ENCODE measurements at places on chromosomes 2 and 18.

GRCh38 chr18:62664414-62664813, 50.9 kb upstream of the PHLPP1 start:
- DNase-seq, result no peak

DNA sequence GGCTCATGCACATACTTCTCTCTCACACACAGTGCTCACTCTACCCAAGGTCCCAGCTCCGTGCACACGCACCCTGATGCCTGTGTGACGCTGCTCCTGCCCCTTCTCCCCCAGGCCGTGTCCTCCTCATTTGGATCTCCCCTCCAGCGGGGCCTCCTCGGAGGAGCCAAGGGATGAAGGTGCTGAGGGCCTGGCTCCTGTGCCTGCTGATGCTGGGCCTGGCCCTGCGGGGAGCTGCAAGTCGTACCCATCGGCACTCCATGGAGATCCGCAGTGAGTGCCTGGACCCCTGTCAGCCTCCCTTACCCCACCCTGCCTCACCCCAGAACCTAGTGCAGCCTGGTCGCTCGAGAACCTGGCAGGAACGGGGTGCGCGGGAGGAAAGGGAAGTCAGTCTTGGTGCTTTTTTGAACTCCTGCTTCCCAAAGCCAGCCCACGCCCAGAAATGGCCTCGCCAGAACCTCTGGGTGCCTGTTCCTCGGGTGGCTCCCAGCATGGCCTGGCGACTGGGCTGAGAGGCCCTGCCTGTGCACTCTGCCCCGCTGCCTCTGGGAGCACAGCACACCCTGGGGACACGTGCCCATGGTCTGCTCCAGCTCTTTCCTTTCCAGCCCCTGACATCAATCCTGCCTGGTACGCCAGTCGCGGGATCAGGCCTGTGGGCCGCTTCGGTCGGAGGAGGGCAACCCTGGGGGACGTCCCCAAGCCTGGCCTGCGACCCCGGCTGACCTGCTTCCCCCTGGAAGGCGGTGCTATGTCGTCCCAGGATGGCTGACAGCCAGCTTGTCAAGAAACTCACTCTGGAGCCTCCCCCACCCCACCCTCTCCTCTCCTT, at the start of gene PRLH:
TSS of gene PRLH (plus strand) at position 174 of the 835 bp plus-strand sequence. CDS start at position 174, 0 bp downstream.
- no peak for DNase-seq

DNA sequence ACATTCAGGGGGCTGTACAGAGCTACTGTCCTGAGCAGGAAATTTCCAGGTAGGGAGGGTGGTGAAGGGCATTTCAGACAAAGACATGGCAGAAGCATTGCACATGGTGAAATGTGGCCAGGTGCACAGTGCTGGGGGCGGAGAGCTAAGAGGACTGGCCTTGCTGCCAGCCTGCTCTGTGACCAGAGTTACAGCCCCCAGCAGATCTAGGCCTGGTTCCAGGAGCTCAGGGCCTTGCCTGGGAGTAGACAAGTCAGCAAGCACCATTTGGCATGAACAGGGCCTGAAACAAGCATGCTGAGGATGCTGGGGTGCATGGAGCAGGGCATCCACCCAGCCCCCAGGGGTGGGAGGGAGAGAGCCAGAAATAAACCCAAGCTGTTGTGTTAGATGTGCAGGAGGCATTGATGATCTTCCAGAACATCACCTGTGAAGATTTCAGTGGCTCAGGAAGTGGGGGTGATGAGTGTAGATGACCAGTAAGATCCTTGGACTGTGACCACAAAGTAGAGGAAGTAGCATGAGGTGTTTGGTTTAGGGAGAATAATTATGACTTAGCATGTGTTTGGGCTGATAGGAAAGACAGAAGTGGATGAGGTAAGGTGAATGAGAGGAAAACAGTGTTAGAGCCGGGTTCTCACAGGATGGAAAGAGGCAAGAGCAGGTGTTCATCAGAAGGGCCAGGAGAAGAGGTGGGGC, 61.1 kb downstream of the COA5 start:
- no peak for DNase-seq

- DNase-seq, result peak; percentile 93
Measured at GRCh38 chr2:237465515-237466148, 21.4 kb upstream of the MLPH start.

- DNase-seq, result no peak
Measured at GRCh38 chr18:64331419-64331818, 182.5 kb upstream of the LINC00305 start.

- DNase-seq, result no peak
Measured at GRCh38 chr18:77032181-77032701, 100.3 kb downstream of the MBP start.

GRCh38 chr2:100894105-100894795, 74.3 kb downstream of the NPAS2 start:
- no peak for DNase-seq

DNA sequence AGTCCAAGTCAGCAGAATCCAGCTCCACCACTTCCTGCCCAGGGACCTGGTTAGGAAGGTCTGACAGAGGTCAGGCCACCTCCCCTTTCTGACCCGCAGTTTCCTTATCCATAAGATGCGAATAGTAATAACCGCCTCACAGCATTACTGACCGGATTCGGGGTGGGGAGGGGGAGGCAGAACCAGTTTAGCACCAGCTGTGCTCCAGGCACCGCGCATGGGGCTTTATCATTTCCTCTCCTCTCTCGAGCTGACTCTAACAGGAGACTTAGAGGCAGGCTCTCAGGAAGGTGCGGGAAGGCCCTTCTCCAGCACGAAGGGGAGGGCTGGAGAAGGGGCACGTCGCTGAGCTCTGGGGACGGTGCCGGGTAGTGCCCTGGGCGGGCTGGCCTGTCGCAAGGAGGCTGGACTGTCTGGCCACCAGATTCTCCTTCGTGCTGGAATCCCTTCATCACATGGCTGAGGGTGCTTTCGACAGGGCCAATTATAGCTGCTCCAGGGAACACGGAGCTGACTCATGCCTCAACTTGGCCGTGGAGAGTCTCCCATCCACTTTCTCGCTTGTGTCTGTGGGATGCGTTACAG, 5.7 kb downstream of the EHD3 start:
- no peak for DNase-seq

GRCh38 chr2:185738679-185739472, at the start of gene FSIP2:
Gene FSIP2, plus strand, starts transcription at chr2:185738804. Its CDS starts 91 bp downstream, at chr2:185738895.
- no peak for DNase-seq

GRCh38 chr2:98866033-98866432, 70.0 kb downstream of the CRACDL start:
- no peak for DNase-seq

GRCh38 chr18:23977103-23977502, 37.5 kb upstream of the TTC39C start:
- no peak for DNase-seq

- no peak for DNase-seq
Measured at GRCh38 chr2:60780721-60781120, 24.7 kb downstream of the PAPOLG start.
